ENCODE measurements at places on chromosomes 13 and 19.
A peak's percentile ranks its signal among the peaks of the same experiment; 100 is the strongest.

DNA sequence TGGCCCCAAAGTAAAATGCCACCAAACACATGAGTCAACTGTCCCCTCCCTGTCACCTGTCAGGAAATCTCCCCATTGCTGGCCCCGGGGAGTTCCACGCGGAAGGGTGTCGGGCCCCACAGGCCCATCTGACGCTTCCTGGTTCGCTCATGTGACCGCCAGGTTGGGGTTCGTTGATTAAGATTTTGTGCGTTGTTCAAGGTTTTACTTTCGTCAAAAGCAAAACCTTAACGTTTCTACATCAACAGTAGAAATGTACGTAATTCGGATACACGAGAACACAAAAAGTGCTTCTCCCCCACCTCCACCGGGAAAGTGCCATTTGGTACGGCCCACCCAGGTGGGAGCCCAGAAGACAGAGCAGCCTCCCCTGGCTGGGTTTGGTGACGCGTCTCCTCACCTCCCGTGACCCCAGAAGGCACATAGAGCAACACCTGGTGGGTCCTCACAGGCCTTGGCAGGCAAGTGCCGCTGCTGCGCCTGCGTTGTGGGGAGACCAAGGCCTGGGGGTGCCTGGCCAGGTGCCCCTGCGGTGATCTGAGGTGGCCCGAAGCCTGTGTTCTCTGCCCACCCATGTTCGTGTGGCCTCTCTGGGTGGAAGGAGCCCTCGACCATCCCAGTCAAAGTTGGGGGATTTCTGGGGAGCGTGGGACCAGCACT, 161.6 kb downstream of the KDM4B start:
- H3K27ac ChIP-seq: no peak overlapping the region
- no peaks in the 10 kb centered on the region for H3K27me3 ChIP-seq
- H3K4me1 ChIP-seq: peaks cover 30% of the 10 kb centered on the region
- DNase-seq: no peak
- H3K4me3 ChIP-seq: no peak overlapping the region
- peaks cover 52% of the 10 kb centered on the region for H3K36me3 ChIP-seq

DNA sequence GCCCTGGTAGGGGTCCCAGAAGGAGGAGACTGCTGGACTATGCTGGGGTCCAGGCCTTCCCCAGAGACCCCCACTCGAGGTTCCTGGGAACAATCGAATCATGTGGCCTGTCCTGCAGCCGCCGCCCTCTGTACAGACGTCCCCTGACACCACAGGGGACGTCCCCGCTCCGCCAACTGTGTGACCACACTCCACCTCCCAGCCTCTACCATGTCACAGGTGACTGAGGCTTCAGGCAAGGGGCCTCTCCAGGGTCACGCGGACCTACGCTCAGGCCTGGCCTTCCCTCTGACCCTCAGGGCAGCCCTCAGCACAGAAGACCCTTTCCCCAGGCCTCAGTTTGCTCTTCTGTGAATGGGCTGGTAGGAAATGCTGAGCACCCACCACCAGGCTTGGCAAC, 13.1 kb upstream of the TMEM161A start:
- H3K4me3 ChIP-seq: no peak overlapping the region
- H3K4me1 ChIP-seq: no peaks in the 10 kb centered on the region
- H3K27me3 ChIP-seq: no peaks in the 10 kb centered on the region
- peaks cover 3% of the 10 kb centered on the region for H3K36me3 ChIP-seq

GRCh38 chr19:49739098-49739497, 24.0 kb downstream of the TSKS start:
- no peaks in the 10 kb centered on the region for H3K36me3 ChIP-seq
- H3K4me1 ChIP-seq: no peaks in the 10 kb centered on the region
- no peak for DNase-seq
- H3K27me3 ChIP-seq: no peaks in the 10 kb centered on the region
- no peak overlapping the region for H3K4me3 ChIP-seq
- no peak overlapping the region for H3K27ac ChIP-seq

- no peak for DNase-seq
- H3K27me3 ChIP-seq: no peaks in the 10 kb centered on the region
- H3K4me3 ChIP-seq: no peak overlapping the region
Measured at GRCh38 chr13:33937373-33938098, 119.6 kb downstream of the RFC3 start.

GRCh38 chr13:102709536-102709935, 14.7 kb upstream of the METTL21C start:
- no peak for DNase-seq
- no peak overlapping the region for H3K4me3 ChIP-seq
- H3K4me1 ChIP-seq: no peaks in the 10 kb centered on the region
- H3K27ac ChIP-seq: no peak overlapping the region

DNA sequence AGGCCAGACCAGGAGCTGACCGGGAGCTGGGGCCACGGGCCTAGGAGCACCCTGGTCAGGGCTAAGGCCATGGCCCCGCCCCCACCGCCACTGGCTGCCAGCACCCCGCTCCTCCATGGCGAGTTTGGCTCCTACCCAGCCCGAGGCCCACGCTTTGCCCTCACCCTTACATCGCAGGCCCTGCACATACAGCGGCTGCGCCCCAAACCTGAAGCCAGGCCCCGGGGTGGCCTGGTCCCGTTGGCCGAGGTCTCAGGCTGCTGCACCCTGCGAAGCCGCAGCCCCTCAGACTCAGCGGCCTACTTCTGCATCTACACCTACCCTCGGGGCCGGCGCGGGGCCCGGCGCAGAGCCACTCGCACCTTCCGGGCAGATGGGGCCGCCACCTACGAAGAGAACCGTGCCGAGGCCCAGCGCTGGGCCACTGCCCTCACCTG, 6.6 kb downstream of the SPHK2 start:
- no peak for DNase-seq
- H3K27ac ChIP-seq: no peak overlapping the region
- peaks cover 3% of the 10 kb centered on the region for H3K36me3 ChIP-seq
- no peaks in the 10 kb centered on the region for H3K27me3 ChIP-seq
- no peak overlapping the region for H3K4me3 ChIP-seq

DNA sequence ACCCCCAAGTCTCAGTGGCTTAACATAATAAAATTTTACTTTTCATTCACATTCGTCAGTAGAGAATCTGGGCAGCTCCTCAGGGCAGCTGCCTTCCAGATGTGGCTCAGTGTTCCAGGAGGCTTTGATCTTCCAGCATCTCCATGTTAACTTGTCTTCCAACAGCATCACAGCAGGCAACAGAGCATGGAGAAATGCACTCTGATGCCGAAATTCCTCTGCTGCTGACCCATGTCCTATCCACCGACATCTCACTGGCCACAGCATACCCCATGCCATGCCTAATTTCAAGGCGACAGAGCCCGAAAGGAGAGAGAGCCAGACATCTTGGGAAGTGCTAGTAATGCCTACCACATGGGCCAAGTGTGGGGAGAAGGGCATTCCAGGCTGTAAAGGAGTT, 64.9 kb upstream of the MEDAG start:
- no peak overlapping the region for H3K4me3 ChIP-seq
- DNase-seq: no peak

- H3K4me3 ChIP-seq: no peak overlapping the region
- no peak for DNase-seq
- H3K36me3 ChIP-seq: no peaks in the 10 kb centered on the region
- no peaks in the 10 kb centered on the region for H3K27me3 ChIP-seq
- no peak overlapping the region for H3K27ac ChIP-seq
- H3K4me1 ChIP-seq: no peaks in the 10 kb centered on the region
Measured at GRCh38 chr19:14012378-14012915, 6.3 kb upstream of the RFX1 start.

GRCh38 chr19:1856698-1857603, 6.4 kb downstream of the KLF16 start:
- no peaks in the 10 kb centered on the region for H3K27me3 ChIP-seq
- H3K4me3 ChIP-seq: peak overlapping the region; percentile 59
- peak overlapping the region; percentile 97 for H3K27ac ChIP-seq
- DNase-seq: peak; percentile 89
- no peaks in the 10 kb centered on the region for H3K36me3 ChIP-seq

DNA sequence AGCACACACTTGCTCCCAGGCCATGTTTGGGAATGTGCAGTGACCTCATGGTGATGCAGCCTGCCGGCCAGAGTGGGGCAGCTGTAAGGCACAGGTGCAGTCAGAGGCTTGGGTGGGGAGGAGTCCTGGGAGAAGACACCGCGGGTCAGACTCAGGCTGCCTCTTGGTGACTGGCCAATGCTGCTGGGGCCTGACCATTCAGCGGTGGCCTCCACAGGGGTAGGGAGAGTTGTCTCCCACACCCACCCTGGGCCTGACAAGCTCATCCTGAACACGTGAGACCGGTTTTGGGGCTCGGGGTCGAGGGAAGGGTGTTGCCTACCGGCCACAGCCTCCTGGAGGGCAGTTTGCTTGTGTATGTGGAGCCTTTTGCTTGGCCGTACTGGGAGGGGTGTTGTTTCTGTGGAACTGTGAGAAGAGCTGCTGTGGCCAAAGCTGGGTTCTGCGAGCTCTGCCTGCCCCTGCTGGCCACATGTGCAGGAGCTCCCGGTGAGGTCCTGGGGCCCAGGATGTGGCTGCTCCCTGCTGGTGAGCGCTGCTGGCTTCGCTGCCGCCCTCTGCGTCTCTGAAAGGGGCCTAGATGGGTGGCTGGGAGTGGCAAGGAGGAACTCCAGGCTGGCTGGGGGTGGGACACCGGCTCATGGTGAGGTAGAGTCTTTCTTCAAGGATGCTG, 22.1 kb downstream of the UPF1 start:
- H3K4me1 ChIP-seq: peaks cover 17% of the 10 kb centered on the region
- no peak overlapping the region for H3K4me3 ChIP-seq
- no peak overlapping the region for H3K27ac ChIP-seq
- no peaks in the 10 kb centered on the region for H3K27me3 ChIP-seq

DNA sequence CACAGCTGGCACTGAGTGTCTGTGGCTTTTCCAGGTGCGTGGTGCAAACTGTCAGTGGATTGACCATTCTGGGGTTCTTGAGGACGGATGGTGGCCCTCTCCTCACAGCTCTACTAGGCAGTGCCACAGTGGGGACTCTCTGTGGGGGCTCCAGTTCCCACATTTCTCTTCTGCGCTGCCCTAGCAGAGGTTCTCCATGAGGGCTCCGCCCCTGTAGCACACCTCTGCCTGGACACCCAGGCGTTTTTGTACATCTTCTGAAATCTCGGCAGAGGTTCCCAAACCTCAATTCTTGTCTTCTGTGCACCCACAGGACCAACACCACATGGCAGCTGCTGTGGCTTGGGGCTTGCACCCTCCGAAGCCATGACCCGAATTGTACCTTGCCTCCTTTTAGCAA, 9.2 kb downstream of the ZNF627 start:
- H3K27ac ChIP-seq: no peak overlapping the region
- no peaks in the 10 kb centered on the region for H3K4me1 ChIP-seq
- H3K27me3 ChIP-seq: no peaks in the 10 kb centered on the region
- DNase-seq: no peak
- H3K4me3 ChIP-seq: no peak overlapping the region

GRCh38 chr19:982567-983170, 1.5 kb upstream of the WDR18 start:
- H3K27ac ChIP-seq: peak overlapping the region; percentile 17
- H3K36me3 ChIP-seq: peaks cover 16% of the 10 kb centered on the region
- H3K4me3 ChIP-seq: peak overlapping the region; percentile 29
- H3K27me3 ChIP-seq: no peaks in the 10 kb centered on the region
- H3K4me1 ChIP-seq: peaks cover 5% of the 10 kb centered on the region

GRCh38 chr19:38683393-38684077, 36.1 kb downstream of the ACTN4 start:
- peak overlapping the region; percentile 95 for H3K27ac ChIP-seq
- peak; percentile 54 for DNase-seq
- no peaks in the 10 kb centered on the region for H3K27me3 ChIP-seq
- H3K4me1 ChIP-seq: peaks cover 98% of the 10 kb centered on the region
- H3K4me3 ChIP-seq: no peak overlapping the region
- no peaks in the 10 kb centered on the region for H3K36me3 ChIP-seq

DNA sequence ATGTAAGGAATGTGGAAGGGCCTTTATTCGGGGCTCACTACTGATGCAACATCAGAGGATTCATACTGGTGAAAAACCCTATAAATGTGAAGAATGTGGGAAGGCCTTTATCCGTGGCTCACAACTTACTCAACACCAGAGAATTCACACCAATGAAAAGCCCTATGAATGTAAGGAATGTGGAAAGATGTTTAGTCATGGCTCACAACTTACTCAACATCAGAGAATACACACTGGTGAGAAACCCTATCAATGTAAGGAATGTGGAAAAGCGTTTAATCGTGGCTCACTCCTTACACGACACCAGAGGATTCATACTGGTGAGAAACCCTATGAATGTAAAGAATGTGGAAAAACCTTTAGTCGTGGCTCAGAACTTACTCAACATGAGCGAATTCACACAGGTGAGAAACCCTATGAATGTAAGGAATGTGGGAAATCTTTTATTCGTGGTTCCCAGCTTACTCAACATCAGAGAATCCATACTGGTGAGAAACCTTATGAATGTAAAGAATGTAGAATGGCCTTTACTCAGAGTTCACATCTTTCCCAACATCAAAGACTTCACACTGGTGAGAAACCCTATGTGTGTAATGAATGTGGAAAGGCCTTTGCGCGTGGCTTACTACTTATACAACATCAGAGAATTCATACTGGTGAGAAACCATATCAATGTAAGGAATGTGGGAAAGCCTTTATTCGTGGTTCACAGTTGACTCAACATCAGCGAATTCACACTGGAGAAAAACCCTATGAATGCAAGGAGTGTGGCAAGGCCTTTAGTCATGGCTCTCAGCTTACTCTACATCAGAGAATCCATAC, 44.3 kb downstream of the ZNF585A start:
- H3K27ac ChIP-seq: no peak overlapping the region
- H3K27me3 ChIP-seq: no peaks in the 10 kb centered on the region
- DNase-seq: no peak
- peaks cover 78% of the 10 kb centered on the region for H3K36me3 ChIP-seq
- H3K4me3 ChIP-seq: no peak overlapping the region
- H3K4me1 ChIP-seq: no peaks in the 10 kb centered on the region

DNA sequence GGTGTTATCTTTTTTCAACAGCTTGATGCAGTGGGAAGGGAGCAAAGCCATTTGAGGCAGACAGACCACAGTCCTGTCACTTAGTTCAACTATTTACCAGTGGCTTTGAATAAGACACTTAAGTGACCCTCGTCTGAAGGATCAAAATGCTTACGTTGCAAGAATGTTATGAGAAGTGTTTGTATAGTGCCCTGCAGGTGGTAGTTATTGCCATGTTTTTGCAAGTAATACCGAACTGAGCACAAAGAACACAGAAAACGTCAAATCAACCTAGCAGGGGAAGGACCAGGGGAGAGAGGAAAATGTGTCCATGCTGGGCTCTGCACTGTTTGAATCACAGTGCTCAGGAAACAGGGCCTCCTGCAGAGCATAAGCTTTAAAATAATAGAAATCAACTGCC, 2.8 kb downstream of the SOHLH2 start:
- H3K27me3 ChIP-seq: no peaks in the 10 kb centered on the region
- H3K4me1 ChIP-seq: no peaks in the 10 kb centered on the region
- DNase-seq: no peak

DNA sequence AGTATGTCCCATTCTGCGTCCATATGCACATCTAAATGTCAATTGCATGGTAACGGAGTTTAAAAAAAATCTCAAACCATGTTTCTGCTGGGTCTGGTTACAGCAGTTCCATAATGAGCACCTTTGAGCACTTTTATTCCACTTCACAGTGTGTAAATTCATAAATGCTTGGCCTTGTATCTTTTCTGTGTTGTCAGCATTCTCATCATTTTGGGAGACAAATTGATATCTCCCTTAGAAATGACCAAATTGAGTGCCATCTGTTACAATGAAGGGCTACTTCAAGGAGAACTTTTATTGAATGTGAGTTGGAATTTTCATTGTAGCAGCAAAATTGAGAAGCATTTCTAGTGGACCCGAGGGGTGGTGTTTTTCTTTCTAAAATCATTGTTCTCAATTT, 432.9 kb upstream of the PCDH9 start:
- no peak for DNase-seq
- H3K36me3 ChIP-seq: no peaks in the 10 kb centered on the region
- H3K27ac ChIP-seq: no peak overlapping the region
- no peak overlapping the region for H3K4me3 ChIP-seq

GRCh38 chr19:30322641-30323320, 49.4 kb upstream of the ZNF536 start:
- no peaks in the 10 kb centered on the region for H3K27me3 ChIP-seq
- H3K4me3 ChIP-seq: no peak overlapping the region
- no peak for DNase-seq
- peaks cover 15% of the 10 kb centered on the region for H3K4me1 ChIP-seq

Measured in heart right ventricle (tissue), 16 donors.